ENCODE measurements at places on chromosomes 1 and 21.

- no peak for DNase-seq
These were observed 1.6 kb downstream of the DRAXIN start for GRCh38 chr1:11693024-11693590.

DNA sequence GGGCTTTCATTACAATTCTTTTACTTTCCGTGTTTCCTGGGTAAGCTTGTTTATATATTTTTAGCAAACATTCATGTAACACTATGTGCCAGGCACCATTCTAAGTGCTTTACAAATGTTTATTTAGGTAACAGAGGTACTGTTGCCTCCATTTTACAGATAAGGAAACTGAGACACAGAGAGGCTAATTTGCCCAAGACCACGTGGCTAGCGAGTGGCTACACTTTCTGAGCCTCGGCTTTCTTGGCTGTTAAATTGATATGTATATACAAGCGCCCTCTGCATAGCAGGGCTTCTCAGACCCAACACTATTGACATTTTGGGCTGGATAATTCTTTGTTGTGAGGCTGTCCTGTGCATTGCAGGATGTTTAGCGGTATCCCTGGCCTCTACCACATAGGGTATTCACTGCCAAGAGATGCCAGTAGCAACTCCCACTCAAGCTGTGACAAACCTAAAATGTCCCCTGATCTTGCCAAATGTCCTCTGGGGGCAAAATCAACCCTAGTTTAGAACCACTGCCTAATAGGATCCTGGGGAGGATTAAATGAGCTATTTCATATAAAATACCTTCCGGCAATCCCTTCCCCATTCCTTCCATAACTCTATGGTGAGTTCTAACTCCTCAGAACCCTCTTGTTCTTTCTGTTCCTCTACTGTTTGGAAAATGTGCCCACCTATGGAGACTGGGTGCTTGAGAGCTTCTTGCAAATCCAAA is 17.2 kb upstream of the ID3 start:
- no peak for DNase-seq

GRCh38 chr1:150804671-150805070 is 3.4 kb downstream of the CTSK start:
- no peak for DNase-seq

DNA sequence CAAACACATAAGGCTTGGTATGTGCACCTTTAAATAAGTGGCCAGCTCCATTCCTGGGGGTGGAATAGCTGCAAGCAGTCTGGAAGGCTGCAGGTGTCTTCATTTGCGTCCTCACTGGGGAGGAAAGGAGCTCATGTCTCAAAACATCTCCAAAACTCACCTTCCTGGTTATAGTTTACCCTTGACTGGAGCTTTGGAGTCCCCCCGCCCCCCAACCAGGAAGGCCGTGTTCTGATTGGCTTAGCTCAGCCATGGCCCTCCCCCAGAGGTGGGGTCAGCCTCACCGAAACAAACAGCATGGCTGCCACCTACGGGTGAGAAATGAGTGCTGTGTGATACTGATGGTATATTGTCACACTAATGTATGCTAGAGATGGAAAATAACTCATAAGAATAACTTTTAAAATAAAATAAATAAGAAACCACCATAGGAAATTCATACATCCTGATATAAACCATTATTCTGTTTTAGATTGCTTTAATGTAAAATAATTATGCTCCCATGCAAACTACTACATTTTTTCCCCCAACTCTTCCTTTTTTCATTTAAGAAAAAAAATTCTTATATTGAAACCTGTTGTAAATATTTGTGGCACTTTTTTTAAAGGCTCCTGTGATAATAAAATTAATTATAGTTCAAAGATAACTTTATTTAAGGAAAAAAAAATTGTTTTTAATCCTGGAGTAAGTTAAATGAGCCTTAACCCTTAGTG is 90.8 kb downstream of the ZP4 start:
- DNase-seq: peak; percentile 10

DNA sequence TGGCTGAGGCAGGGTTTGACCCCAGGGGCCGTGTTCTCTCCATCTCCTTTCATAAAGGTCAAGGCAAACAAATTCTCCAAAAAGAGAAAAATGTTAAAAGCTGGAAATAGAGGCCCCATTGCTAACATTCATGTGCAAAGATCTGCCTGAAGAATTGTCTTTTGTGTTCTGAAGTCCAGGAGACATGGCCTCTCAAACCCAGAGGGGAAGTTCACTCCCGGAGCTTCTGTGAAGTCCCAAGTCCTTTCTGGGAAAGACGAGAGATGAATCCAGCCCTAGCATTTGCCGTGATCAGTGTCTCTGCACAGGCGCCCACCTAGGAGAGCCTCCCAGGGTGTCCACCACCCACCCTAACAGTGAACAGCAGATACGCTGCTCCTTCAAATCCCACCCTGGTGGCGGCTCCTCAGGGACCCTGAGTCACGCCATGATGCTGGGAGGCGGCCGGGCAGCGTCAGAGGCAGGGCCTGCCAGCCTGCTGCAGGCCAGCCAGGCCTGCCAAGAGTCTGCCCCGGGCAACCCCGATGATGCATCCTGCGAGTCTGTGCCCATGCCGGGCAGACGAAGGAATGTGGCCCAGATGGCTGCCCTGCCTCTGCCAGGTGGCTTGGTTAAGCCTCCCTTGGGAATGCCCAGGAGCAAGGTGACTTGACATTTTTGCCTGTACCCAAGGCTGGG is 5.2 kb upstream of the C2CD2 start:
- no peak for DNase-seq

- DNase-seq: no peak
These were observed 210.3 kb downstream of the TOMM20 start for GRCh38 chr1:234918181-234918841.

- no peak for DNase-seq
These were observed 39.9 kb upstream of the BCL10 start for GRCh38 chr1:85316321-85316720.

DNA sequence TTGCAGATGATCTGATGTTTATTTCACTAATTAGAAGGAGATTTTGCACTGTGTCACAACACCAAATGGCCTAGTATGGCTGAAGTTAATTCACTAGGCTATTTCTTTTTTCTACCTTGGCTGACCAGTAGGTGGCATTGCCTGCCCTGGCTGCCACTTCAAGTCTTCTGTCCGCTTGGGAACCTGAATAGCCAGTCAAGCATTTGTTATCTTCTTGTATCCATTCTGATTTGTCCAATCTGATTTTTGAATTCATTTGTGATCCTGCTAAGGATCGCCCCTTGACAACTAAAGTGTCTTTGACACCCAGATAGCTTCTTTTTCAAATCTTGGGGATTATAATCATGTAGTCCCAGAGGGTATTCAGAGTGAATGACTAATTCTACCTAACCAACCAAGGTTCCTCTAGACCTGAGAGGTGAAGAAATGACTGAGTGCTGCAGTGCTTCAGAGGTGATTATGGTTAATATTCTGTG is 99.4 kb downstream of the GIPC2 start:
- DNase-seq: no peak
